ENCODE measurements at places on chromosomes 6 and 20.

GRCh38 chr6:10759884-10760329 lies 12.3 kb downstream of the TMEM14B start:
- no peak for DNase-seq

DNA sequence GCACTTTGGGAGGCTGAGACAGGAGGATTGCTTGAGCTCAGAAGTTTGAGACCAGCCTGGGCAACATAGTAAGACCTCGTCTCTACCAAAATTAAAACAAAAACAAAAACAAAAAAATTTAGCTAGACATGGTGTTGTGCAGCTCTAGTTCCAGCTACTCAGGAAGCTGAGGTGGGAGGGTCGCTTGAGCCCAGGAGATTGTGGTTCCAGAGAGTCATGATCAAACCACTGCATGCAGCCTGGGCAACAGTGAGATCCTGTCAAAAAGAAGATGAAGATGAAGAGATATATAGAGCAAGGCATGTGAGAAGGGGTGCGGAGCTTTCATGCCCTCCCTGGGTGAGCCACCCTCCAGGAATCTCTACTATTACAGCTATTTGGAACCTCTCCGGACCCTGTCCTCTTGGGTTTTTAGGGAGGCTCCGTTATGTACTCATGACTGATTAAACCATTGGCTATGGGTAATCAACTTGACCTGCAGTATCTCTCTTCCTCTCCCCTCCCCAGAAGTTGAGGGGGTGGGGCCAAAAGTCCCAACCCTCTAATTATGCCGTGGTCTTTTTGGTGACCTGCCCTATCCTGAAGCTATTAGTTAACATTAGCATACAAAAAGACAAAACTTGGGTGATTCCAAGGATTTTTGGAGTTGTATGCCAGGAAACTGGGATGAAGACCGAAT lies 9.0 kb downstream of the POLH start:
- no peak for DNase-seq

DNA sequence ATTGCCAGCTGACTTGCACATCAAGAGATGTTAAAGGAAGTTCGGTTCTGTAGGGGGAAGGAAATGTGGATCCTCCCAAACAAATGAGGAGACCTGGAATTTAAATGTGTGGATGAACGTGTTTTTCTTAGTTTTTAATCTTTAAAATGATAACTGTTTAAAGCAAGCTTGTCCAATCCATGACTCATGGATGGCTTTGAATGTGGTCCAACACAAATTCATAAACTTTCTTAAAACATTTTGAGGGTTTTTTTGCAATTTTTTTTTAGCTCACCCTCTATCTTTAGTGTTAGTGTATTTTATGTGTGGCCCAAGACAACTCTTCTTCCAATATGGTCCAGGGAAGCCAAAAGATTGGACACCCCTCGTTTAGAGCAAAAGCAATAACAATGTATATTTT lies 12.6 kb downstream of the TUBB2B start:
- no peak for DNase-seq

- DNase-seq: no peak
Measured at GRCh38 chr20:41217422-41217821, 80.1 kb downstream of the PLCG1 start.

DNA sequence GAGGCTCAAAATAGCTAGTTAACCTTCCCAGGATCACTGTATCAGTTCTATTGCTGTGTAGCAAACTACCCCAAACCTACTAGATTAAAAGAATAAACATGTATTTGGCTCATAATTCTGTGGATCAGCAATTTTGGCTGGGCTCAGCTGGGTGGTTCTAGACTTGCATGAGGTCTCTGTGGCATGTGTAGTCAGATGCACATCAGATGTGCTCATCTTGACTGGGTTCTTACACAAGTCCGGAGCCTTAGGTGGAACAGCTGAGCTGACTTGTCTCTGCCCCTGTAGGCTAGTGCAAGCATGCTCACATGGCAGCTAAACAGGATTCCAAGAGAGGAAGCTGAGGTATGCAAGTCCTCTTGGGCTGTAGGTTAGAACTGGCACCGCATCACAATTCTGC lies 173.2 kb upstream of the PRND start:
- no peak for DNase-seq

Data from stimulated activated CD4-positive, alpha-beta T cell treated with anti-CD3 and anti-CD28 coated beads, Interleukin-15, amount 100 ng/mL, for 48 hours (primary cell).